ENCODE measurements at places on chromosomes 11 and 22. TPM values are rescaled to one million over a fixed set of nuclear protein-coding genes. Genes with fewer than 3 reads are reported as not detected.
A peak's percentile ranks its signal among the peaks of the same experiment; 100 is the strongest.

Gene SERPING1
- 31.7 TPM for total RNA-seq

DNA sequence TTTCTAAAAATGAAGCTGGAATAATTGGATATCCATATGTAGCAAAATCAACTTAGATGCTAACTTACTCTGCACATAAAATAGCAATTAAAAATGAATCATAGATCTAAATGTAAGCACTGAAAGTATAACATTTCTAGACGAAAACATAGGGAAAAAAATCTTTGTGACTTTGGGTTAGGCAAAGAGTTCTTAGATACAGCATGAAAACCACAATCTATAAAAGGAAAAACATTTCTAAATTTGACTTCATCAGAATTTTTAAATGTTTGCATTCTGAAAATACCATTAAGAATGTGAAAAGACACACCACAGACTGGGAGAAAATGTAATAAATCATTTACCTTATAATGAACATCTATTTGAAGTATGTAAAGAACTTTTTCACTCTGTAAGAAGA, 128.8 kb downstream of the APIP start:
- peaks cover 25% of the 10 kb centered on the region for H3K4me1 ChIP-seq
- H3K27me3 ChIP-seq, result no peaks in the 10 kb centered on the region
- DNase-seq, result no peak
- no peak overlapping the region for H3K4me3 ChIP-seq
- H3K27ac ChIP-seq, result no peak overlapping the region

- no peak for DNase-seq
- peak overlapping the region; percentile 97 for H3K27ac ChIP-seq
- H3K4me3 ChIP-seq, result peak overlapping the region; percentile 49
Observed at GRCh38 chr11:64263021-64263946, 12.0 kb downstream of the PLCB3 start.

Gene MAPK8IP1
- total RNA-seq, result 38.7 TPM

DNA sequence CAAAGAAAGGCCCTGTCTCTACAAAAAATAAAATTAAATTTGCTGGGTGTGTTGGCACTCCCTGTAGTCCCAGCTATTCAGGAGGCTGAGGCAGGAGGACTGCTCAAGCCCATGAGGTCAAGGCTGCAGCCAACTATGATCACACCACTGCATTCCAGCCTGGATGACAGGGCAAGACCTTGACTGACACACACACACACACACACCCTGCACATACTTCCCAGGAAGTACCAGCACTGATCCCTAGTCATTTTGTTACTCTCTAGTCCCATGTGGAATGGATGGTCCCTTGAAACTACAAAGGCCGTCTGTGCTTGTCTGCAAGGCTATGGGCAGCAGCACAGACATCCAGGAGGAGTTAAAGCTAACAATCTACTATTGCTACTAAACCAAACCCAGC, 59.7 kb upstream of the CYP2D6 start:
- no peaks in the 10 kb centered on the region for H3K27me3 ChIP-seq
- H3K4me1 ChIP-seq, result peaks cover 23% of the 10 kb centered on the region
- no peak overlapping the region for H3K4me3 ChIP-seq
- no peak for DNase-seq
- H3K27ac ChIP-seq, result no peak overlapping the region

- peaks cover 26% of the 10 kb centered on the region for H3K27me3 ChIP-seq
- H3K27ac ChIP-seq, result no peak overlapping the region
- peak; percentile 11 for DNase-seq
- no peaks in the 10 kb centered on the region for H3K36me3 ChIP-seq
- peaks cover 22% of the 10 kb centered on the region for H3K4me1 ChIP-seq
Observed at GRCh38 chr22:26949193-26949592, 291.8 kb downstream of the MIAT start.

Gene OR10D3
- total RNA-seq, result not detected

Gene C11orf42
- not detected for total RNA-seq

Gene MYOD1
- not detected for total RNA-seq

Gene KLHL35
- total RNA-seq, result 9.4 TPM

Gene SCGB1D2
- total RNA-seq, result not detected

- no peak overlapping the region for H3K27ac ChIP-seq
- H3K4me1 ChIP-seq, result no peaks in the 10 kb centered on the region
- H3K4me3 ChIP-seq, result no peak overlapping the region
- no peaks in the 10 kb centered on the region for H3K36me3 ChIP-seq
Observed at GRCh38 chr22:18031695-18032454, 7.5 kb upstream of the MICAL3 start.

DNA sequence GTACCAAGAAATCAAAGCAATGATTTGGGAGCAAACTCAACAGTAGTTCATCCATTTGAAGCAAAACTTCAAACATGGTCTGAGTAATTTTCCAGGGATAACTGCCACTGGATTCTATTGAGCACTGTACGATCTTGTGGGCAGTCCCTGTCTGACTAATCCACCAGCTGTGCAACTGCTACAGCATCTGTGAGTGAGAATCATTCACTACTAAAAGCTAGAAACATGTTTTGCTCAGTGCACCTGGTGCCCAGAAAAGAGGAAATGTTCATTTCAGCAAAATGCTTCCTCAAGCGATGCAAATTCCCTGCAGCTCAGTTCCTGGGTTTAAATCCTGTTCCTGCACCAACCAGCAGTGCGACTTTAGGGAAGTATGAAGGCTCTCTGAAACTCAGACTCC, 1077.9 kb downstream of the DLG2 start:
- H3K27ac ChIP-seq, result no peak overlapping the region
- DNase-seq, result no peak
- H3K36me3 ChIP-seq, result no peaks in the 10 kb centered on the region
- peaks cover under 1% of the 10 kb centered on the region for H3K4me1 ChIP-seq

DNA sequence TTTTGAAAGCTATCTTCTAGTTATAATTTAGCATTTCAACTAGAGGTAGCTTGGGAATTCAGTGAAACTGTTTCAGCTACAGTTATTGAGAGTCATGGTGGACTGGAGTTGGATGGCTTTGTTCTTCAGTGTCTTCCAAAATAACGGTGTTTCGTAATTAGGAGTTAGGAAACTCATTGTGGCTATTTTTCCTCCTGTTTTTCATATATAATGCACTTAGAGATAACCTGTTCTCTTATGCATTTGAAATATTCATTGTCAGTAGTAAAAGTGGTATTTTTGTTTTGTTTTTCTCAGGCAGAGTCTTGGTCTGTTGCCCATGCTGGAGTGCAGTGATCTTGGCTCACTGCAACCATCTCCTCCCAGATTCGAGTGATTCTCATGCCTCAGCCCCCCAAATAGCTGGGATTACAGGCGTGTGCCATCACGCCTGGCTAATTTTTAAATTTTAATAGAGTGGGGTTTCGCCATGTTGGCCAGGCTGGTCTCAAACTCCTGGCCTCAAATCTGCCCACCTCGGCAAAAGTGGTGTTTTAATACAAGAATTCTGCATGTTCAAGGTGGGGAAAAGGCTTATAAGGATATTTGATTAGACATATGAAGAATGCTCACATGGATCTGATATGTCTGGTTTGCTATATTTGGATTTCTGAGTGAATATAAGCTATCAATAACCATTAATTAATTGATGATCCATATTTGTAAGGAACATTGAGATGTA, 12.7 kb downstream of the PDHX start:
- H3K27me3 ChIP-seq, result no peaks in the 10 kb centered on the region
- DNase-seq, result no peak
- H3K4me3 ChIP-seq, result no peak overlapping the region
- no peak overlapping the region for H3K27ac ChIP-seq

DNA sequence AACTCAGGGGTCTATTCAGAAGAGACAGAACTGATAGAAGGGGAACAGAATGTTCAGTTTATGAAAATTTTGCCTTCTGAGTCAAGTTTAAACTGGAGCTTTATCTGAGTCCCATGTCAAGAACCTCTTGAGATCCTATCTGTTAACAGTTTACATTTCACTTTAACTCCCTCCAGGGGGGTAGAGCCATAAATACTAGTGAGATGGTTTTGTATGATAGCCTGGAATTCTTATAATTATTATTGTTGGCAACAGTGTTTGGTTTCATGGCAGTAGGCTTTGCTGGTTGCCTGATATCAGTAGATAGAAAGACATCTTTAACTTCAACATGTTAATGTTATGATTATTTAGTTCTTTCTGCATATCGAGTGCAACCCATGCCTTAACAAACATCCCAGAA, 498.5 kb downstream of the INSC start:
- no peak overlapping the region for H3K4me3 ChIP-seq
- no peak overlapping the region for H3K27ac ChIP-seq
- no peaks in the 10 kb centered on the region for H3K36me3 ChIP-seq
- no peaks in the 10 kb centered on the region for H3K27me3 ChIP-seq
- DNase-seq, result no peak

Gene CRYAB
- not detected for total RNA-seq

- H3K4me1 ChIP-seq, result peaks cover 6% of the 10 kb centered on the region
- H3K27ac ChIP-seq, result no peak overlapping the region
- no peaks in the 10 kb centered on the region for H3K36me3 ChIP-seq
Observed at GRCh38 chr11:75190652-75191329, 39.9 kb downstream of the SLCO2B1 start.

Gene SSH3
- 3.0 TPM for total RNA-seq

DNA sequence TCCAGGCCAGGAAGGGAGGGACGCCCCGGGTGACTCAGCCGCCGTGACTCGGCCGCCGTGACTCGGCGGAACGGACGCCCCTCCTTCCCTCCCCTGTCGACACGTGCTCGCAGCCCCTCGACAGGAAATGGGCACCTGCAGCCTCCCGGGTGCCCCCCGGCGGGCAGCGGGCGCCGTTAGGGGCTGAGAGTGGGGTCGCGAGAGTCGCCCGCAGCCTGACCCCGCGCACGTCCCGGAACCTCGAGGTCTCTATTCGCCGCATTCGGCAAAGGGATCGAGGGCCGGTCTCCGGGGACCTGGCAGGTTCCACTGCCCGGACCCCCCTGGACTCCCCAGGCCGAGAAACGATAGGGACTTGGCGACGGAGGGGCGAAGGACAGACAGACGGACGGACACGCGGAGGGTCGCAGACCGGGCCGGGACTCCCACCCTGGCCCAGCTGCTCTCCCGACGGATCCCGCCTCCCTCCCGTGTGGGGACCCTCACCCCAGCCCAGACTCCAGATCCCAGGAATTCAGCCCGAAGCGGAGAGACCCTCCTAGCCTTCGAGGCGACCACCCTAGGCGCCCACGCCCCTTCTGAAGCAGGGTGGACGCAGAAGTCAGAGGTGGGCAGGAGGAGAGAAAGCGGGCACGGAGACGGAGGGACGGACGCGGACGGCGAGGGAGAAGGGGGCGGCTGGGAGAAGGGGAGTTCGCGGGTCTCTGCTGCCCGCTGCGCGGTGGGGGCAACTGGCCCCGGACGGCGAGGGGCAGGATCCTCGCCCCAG, 648 bp downstream of the FOSL1 start:
- H3K4me3 ChIP-seq, result peak overlapping the region; percentile 57
- no peak overlapping the region for H3K27ac ChIP-seq
- peaks cover 35% of the 10 kb centered on the region for H3K4me1 ChIP-seq
- peaks cover 64% of the 10 kb centered on the region for H3K27me3 ChIP-seq

Gene GTF2H1
- 39.5 TPM for total RNA-seq

DNA sequence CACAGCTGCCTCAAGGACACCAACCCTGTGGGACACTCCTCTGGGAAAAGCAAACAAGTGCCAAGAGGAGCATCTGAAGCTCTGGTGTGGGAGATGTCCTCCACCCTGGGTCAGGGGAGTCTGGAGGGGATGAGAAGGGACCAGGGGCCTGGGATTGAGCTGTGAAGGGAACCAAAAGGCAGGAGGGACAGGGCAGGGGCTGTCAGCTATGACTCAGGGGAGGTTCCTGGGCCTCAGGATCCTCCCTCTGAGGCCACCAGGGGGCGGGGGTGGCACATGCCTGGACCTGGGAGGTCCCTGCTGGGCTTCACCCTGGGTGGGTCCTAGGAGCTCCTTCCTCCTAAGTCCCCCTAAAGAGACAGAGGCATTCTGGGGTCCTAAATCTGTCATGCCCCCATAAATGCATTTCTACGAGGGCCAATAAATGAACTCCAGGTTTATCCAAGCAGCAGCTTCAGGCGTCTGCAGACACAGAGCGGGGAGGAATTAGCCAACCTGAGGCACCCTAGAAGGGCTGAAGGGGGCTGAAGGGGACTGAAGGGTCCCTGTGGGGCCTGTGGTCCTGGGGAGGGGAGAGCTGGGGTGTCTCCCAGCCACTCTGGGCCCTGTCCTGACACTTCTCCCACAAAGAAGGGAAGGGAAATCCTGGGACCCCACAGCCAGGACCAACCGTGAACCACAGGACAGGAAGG, 31.9 kb upstream of the IGLL5 start:
- no peak overlapping the region for H3K4me3 ChIP-seq
- peaks cover 26% of the 10 kb centered on the region for H3K4me1 ChIP-seq
- no peaks in the 10 kb centered on the region for H3K36me3 ChIP-seq
- DNase-seq, result peak; percentile 25
- peaks cover 67% of the 10 kb centered on the region for H3K27me3 ChIP-seq
- no peak overlapping the region for H3K27ac ChIP-seq

Gene TMEM121B
- total RNA-seq, result 12.2 TPM

- no peaks in the 10 kb centered on the region for H3K36me3 ChIP-seq
- H3K27me3 ChIP-seq, result peaks cover 4% of the 10 kb centered on the region
- DNase-seq, result no peak
- H3K4me3 ChIP-seq, result no peak overlapping the region
- H3K27ac ChIP-seq, result no peak overlapping the region
- peaks cover 6% of the 10 kb centered on the region for H3K4me1 ChIP-seq
Observed at GRCh38 chr11:45644981-45645889, 20.2 kb downstream of the CHST1 start.

DNA sequence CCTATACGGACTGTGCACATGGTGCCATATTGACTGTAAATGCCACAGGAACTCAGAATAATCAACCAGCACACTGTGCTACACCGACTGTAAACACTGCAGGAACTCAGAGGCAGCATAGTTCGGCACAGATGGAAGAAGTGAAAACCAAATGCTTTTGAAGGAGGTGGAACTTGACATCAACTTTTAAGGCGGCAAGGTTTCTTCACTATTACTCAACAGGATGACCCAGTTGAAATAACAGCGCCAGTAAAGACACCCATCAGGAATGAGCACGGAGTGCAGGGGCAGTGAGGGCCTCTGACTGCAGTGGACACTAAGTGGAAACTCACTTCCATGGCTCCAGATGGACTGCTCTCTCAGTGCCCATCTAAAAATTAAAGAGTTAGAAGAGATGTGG, 15.7 kb downstream of the TESMIN start:
- no peaks in the 10 kb centered on the region for H3K36me3 ChIP-seq
- no peak overlapping the region for H3K27ac ChIP-seq
- H3K27me3 ChIP-seq, result no peaks in the 10 kb centered on the region

GRCh38 chr22:41838842-41839618, 6.1 kb downstream of the SREBF2 start:
- H3K27ac ChIP-seq, result peak overlapping the region; percentile 2
- peak overlapping the region; percentile 9 for H3K4me3 ChIP-seq
- no peaks in the 10 kb centered on the region for H3K27me3 ChIP-seq
- DNase-seq, result no peak
- peaks cover 51% of the 10 kb centered on the region for H3K4me1 ChIP-seq

Gene TSSK2
- total RNA-seq, result not detected

All from neural crest cell (in vitro differentiated cells).